ENCODE measurements at places on chromosomes 4 and X.
A peak's percentile ranks its signal among the peaks of the same experiment; 100 is the strongest.

- no peak for DNase-seq
These were observed 114.1 kb downstream of the TLL1 start for GRCh38 chr4:165986956-165987698.

DNA sequence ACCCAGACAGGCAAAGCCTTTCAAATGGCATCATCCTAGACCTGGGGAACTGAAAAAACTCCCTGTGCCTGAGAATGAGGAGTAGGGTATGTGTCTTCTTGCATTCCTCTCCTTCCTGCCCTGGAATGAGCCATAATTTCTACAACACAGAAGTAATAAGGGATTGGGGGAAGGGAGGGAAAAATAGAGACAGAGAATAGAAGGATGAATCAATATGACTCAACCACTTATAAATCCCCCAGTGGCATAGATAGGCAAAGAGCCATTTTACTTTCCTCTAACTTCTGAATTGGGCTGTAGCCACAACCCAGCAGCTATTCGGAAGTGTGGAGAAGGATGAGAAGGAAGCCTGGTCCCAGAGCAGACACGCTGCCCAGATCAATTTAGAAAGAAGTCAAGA is 99.9 kb downstream of the NHS start:
- no peak for DNase-seq

- DNase-seq = no peak
These were observed 71.0 kb downstream of the AFF1 start for GRCh38 chr4:87005690-87006425.

GRCh38 chrX:103586659-103587058 is 1.3 kb downstream of the TCEAL4 start:
- no peak for DNase-seq

DNA sequence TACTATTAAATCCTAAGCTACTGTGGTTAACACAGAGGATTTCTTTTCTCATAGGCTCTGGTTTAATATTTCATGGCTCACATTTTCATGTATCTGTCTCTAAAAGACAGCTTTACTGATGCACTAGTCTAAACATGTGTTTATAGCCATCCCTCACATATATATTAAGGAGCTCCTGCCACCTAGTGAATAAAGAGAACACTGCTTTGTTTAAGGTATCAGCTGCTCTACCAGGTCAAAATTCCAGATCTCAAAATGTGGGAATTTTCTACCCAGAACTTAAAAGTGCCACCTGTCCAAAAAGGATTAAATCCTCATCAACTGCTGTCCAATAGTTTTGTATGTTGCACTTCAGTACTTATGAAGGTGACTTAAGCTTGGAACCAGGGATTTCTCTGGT is 188.5 kb upstream of the TEX13C start:
- DNase-seq = peak; percentile 7

DNA sequence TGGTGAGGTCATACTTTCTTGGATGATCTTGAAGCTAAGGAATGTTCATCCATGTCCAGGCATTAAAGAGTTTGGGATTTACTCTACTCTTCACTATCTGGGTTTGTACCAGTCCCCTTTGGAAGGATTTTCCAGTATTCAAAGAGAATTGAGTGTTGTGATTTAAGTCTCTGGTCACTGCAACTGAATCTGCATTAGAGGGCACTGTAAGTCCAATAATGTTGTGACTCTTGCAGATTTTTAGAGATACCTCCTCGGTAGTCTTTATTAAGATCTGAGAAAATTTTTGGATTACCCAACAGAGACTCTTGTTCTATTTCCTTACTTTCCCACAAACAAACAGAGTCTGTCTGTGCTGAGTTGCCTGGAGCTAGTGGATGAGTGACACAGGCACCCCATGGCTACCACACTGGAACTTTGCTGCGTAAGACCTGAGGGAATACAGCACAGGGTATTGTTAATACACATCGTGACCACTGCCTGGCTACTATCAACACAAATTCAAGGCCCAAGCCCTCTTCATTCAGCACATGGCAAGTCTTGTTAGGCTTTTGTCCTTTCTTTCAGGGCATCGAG is 357.1 kb upstream of the KLHL4 start:
- no peak for DNase-seq

DNA sequence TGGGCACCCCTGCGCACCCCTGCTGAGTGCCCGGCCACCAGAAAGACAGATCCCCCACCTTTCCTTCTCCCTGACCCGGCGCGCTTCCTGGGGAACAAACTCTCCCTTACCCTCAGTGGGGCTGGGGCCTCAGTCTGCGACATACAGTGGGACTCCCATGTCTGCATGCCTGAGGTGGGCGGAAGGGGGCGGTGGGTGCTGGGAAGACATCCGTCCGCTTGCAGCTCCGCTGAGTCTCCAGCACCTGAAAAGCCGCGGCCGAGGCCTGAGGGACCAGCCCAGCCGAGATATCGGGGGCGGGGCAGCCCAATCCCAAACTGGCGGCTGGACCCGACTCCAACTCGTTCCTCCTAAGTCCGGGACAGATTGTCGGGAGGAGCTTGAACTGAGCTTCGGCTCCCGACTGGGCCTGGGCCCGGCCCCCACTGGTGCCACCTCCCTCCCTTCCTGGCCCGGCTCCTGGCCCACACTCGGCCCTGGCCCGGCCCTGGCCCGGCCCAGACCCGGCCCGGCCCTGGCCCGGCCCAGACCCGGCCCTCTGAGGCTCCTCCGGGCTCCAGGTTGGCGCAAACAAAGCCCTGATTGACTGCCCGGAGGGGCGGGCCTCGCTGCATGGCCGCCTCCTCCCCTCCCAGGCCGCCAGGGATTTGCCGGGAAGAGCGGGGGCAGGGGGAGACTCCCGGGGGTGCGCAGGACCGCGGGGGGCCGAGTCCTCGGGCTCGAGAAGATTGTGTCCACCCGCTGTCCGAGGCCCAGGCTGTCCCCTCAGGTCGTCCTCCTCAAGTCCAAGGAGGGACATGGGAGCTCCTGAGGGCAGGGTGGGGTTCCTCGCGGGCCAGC is 877 bp upstream of the SLC16A2 start:
- DNase-seq = no peak

GRCh38 chrX:133444952-133445831 is 29.9 kb upstream of the GPC4 start:
- DNase-seq = peak; percentile 56

DNA sequence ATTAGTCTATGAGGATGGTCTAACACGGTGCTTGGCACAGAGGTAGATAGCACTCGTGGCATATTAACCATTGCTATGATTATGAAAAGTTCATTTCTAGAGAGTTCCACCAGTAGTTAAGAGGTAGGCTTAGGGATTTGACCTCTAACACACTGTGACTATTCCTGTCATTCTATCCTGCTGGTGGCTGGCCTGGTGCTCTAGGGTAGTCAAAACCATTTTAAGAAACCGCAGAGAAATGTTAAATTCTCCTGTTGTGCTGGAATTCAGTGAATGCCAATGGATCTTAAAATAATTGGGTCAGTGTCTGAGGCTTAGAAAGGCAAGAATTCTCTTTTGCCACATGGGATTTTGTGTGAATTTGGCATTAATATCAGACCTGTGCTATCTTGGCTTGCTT is 53.9 kb downstream of the VGLL1 start:
- DNase-seq = no peak

- no peak for DNase-seq
These were observed 613.5 kb downstream of the PCDH18 start for GRCh38 chr4:136918772-136919171.

DNA sequence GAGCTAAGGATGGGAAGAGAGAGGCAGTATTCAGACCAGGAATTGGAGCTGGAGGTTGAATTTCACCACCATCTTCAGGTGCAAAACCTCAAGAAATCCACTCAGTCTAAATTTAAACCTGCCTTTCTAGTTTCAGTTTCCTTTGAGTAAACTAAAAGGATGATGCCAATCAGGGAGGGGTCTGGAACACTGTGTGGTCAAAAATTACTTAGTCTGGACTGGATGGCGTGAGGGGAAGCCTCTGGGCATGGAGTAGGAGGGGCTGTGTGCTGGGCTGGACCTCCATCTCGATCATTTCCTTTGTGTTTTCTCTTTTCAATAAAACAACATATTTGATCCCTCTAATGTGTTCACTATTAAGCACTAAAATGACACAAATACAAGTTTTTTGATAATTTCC is 120.1 kb downstream of the GC start:
- DNase-seq = no peak

DNA sequence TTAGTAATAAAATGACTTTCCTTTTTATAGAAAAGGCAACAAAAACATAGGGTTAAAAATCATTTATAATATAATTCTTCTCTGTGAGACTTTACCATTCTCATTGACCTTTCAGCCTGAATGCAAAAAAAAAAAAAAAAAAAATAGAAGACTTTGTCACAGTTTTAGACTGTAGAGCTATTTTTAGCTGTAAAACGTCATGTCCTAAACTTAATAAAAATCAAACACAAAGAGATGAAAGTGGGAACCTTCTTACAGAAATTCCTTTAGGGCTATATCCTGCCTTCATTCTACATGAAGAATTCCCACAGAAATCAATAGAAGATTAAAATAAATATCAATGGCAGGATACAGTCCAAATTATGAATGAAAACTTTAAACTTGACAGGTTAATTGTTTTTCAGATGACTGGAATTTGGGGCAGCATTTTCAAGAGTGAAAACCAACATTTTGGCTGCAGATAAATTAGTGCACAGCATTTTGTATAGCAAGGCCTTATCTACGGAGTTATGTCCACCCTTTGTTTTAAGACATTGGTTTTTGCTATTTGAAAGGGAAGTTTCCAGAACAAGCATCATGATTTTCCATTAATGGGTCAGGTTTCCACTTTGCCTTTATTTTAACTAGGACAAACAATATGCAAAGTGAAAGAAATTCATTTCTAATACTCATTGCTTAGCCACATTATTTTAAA is 219.5 kb downstream of the SPCS3 start:
- no peak for DNase-seq
